ENCODE measurements at places on chromosomes 1 and 21. TPM values are rescaled to one million over a fixed set of nuclear protein-coding genes. Genes with fewer than 3 reads are reported as not detected.

DNA sequence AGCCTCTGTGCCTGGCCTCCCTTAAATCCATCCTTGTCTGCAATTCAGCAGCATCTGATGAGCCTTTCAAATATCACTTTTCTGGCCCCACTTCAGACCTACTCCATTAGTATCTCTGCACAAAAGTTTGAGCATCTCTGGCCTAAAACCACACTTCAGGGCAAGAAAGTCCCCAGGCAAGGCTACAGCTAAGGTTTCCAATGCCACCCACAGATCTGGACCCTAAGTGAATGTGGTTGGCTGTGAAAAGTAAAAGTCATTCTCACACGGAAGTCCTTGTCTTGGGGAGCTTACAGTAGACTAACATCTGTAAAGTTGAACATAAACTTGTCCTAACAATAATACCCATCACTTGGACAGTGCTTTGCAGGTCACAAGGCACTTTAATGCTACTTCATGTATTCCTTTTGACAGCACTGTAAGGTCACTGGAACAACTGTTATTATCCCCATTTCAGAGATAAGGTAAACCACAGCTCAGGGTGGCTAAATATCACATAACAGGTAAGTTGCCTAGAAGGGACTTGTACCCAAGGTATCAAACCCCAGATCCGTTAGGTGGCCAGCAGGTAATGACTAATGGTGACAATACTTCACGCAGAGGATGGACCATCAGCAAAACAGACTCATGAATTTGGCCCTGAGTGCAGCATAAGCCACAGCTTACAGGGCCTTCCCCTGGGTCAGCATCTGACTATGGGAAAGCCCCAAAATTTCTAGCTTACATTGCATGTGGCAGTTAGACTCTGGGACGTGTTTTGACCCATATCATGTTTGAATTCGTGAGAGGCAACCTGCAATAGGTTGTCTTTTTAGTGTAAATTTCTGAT is 356.0 kb downstream of the HHAT start:
- DNase-seq: no peak

CBR3 gene
- 29.4 TPM for total RNA-seq

SELE gene
- not detected for total RNA-seq

- no peak for DNase-seq
These were observed 115.4 kb upstream of the RAB4A start for GRCh38 chr1:229155472-229155871.

PDPN gene
- total RNA-seq: 2.0 TPM

GRCh38 chr1:206049293-206049692 is 3.7 kb upstream of the RHEX start:
- no peak for DNase-seq

C2CD4D gene
- not detected for total RNA-seq

GRCh38 chr1:231190456-231190855 is 28.6 kb downstream of the TRIM67 start:
- no peak for DNase-seq

DNA sequence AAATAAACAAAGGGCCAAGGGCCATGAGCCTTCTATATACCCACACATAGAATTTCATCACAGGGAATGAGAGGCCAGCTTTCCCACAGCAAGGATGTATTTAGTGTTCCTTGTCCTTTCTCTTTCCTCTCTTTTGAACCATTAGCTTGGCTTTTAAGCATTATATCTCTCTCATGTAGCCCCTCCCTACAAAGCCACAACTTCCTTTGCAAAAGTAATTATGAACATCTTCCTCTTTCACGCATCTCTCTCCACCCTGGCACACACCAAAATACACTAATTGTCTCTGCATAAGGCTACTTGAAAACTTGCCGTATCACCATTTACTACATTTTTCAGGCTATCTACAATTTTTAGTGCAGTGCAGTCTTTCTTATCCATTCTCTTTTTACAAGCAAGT is 1.9 kb upstream of the AK5 start:
- no peak for DNase-seq

DNA sequence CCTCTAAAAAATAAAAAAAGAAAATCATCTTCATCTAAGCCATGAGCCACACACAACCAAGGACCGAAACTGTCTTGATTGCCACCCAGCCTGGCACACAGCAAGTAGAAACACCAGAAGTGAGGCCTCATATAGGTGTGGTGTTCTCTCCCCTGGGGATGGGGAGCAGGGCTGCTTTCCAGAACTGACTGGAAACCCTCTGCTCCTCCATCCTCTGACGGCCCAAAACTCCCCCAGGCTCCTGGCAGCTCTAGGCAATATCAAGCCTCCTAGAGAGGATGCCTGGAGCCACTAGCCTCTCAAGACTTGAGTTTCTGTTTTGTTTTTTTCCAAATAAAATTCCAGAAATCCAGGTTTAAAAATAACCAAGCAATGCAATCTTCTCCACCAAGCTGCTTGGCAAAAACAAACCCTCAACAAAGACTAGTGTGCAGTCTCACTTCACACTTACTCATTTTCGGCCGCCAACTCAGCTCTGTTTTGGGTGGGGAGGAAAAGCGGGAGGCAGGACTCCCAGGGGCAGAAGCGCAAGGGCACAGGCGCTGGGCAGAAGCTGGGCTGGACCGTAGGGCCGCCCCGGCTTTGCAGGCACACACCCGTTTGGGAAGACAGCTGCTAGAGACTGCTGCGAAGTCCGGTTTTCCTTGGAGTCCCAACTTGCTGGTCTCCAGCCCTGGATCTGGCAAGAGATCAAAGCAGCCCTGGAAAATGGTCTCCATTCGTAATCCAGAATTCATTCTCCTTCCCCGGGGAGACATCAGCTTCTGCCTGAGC is 78.2 kb upstream of the CAPZB start:
- peak; percentile 86 for DNase-seq

GRCh38 chr1:184840596-184840995 is 85.9 kb upstream of the EDEM3 start:
- no peak for DNase-seq

DNA sequence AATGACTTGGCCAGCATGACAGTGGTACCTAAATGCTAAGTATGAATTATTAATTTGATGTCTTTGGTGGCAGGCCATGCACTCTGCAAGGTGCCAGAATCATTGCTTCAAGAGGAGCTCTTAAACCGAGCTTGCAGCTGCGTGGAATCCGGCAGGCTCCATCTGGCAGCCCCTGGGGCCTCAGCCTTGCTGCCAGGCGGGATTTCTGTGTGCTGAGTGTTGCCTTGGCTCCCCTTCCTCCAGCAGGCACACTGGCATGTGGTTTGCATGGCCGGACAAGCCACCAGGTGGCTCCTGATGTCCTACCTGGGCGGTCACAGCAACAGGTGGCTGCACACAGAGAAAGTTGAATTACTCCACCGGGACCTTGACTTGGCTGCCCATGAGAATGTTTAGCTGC is 155.4 kb downstream of the URB2 start:
- no peak for DNase-seq

RNU1-2 gene
- total RNA-seq: 2,882 TPM

LCE2B gene
- not detected for total RNA-seq

- no peak for DNase-seq
These were observed 22.1 kb downstream of the ECHDC2 start for GRCh38 chr1:52899445-52899894.

- DNase-seq: no peak
These were observed 1.1 kb upstream of the KCNQ4 start for GRCh38 chr1:40782371-40782956.

TMEM183A gene
- total RNA-seq: 118 TPM

S100A14 gene
- 0.18 TPM for total RNA-seq

GRCh38 chr1:175287377-175287776 is 94.8 kb upstream of the KIAA0040 start:
- no peak for DNase-seq

KRTAP21-2 gene
- not detected for total RNA-seq

DNA sequence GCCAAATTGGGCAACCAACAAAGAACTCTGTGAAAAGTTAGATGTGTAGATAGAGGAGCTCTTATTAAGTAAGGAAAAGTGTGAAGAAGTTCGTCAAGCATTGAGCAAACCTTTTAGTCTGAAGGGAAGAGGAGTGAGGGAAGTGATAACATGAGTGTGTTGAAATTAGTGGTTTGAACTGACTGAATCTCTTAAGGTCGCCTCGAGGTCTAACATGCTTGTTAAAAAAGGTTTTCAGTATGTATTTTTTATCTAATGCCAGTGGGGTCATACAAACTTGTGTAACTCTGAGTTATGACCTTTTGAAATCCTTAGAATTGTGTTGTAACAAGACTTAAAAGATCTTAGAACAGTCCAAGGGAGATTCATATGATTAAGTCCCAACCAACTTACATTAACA is 34.1 kb downstream of the SOAT1 start:
- DNase-seq: no peak

DNA sequence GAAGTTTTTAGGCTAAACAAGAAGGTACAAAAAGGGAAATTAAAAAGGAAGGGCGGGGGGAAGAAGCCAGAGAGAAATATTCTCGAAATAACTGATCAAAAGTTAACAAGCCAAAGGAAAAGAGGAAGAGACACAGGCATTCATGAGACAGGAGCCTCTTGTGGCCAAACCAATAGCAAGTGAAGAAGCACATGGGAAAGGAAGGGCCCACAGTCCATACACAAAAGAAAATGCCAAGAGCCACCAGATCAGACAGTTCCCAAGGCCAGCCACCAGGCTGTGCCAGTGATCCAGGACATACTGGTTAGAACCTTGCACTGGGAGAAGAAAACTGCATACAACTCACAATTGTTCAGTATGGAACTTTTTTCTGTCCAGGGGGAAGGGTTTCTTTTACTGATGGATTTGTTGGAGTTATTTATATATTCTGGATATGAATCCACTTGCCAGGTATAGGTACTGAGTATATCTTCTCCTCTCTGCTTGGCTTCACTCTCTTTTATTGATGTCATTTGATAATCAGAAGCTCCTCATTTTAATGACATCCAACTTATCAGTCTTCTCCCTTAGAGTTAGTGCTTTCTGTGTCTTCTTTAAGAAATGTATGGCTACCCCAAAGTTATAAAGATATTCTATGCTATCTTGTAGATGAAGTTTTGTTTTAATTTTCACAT is 76.8 kb downstream of the CD46 start:
- peak; percentile 88 for DNase-seq

HES5 gene
- total RNA-seq: not detected

GPX7 gene
- total RNA-seq: 31.0 TPM

- DNase-seq: no peak
These were observed 44.0 kb upstream of the HMGB4 start for GRCh38 chr1:33819913-33820311.

Data from fibroblast of the aortic adventitia (primary cell).